Hematopoietic multipotent progenitor cell (in vitro differentiated cells): ENCODE measurements at places on chromosomes 13 and 19. TPM values are rescaled to one million over a fixed set of nuclear protein-coding genes. Genes with fewer than 3 reads are reported as not detected.

DNA sequence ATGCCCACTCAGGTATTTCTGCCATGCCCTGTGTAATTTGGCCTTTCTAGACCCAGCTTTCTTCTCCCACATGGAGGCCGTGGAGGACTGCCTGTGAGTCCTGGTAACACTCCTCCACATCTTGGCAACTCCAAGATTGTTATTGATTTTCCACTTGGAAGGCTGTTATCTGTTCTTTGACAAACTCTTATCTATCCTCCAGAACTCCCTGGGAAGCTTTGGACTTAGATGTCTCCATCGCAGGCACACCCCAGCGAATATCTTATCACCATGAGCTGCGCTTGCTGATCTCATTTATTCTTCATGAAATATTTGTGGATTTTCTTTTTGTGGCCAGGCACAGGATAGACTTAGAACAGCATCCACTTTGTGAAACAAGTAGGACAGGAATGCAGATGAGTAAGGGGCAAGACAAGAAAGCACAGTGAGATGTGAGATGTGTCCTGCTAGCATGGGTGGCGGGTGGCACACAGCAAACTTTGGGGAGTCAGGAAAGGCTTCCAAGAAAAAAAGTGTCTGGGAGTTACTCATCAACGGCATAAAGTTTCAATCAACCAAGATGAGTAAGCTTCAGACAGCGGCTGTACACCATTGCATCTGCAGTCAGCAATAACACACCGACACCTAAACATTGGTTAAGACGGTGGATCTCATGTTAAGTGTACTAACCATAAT lies 84.5 kb upstream of the IRS2 start:
- no peak for DNase-seq

- no peak for DNase-seq
Measured at GRCh38 chr19:33117501-33117900, 14.4 kb upstream of the WDR88 start.

DNA sequence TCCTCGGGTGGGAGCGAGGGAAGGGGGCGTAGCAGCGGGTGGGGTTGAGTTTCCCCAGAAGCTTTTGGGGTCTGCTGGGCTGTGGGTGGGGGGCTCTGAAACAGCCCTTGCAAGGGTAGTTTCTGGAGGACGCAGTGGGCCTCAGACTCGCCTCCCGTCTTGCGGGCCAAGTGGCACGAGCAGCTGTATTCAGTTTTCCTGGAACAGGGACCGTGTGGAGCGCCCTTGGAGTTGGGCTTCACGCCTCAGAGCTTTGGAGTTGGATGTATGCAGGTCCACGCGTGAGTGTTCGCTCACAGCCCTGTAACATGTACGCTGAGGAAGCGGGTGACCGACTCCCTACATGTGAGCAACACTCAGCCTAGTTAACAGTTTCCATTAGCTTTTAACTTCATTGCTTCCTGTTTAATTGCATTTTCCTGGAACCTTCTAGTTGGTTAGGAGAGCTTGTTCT lies 603 bp downstream of the TM9SF2 start:
- no peak for DNase-seq

Gene FSD1
- total RNA-seq, result 4.6 TPM
